ENCODE measurements at places on chromosomes 12 and 14.

DNA sequence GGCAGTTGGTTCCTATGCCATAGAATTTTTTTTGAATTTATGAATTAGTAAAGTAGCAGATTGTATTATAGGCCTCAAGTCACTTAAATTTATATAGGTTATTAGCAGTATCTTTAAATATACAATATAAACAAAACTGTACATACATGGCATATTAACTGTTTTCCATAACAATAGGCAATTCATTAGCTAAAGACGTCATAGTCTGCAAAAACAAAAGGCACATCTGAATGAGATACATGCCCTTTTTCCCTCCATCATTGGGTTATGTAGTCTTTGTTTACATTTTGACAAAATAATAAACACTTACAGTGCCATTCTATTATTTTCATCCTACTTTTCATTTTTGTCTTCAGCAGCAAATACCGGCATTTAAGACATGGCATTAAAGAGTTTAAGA lies 1.1 kb upstream of the VCPKMT start:
- no peak for DNase-seq

GRCh38 chr12:6460751-6461371 lies 9.0 kb downstream of the TAPBPL start:
- DNase-seq = no peak

GRCh38 chr12:79451978-79452377 lies 238.8 kb downstream of the PAWR start:
- DNase-seq = no peak

GRCh38 chr14:51895375-51895774 lies 35.0 kb downstream of the GNG2 start:
- no peak for DNase-seq

GRCh38 chr14:100603341-100604120 lies 16.3 kb upstream of the BEGAIN start:
- no peak for DNase-seq

- no peak for DNase-seq
Observed at GRCh38 chr12:94308612-94309011, 151.1 kb downstream of the CEP83 start.

- no peak for DNase-seq
Observed at GRCh38 chr14:33377596-33378390, 439.1 kb downstream of the NPAS3 start.

GRCh38 chr12:58066296-58066695 lies 124.9 kb downstream of the ATP23 start:
- DNase-seq = no peak

DNA sequence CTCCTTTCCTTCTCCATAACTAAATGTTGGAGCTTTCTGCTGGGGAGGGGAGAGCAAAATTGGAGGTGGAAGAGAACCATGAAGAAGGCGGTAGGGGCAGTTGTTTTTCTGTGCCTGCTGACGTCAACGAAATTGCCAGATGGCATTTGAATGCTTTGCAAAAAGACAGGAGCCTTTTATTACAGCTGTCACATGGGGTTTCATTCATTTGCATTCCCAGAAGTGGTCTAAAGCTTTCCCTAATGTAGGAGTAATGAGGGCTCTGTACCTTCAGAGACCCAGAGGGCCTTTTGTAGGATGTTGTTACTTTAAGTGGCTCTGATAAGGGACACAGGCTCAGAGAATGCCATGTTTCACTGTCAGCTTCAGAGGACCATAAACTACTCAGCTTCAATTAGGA lies 107.1 kb upstream of the SLCO1C1 start:
- DNase-seq = peak; percentile 87

GRCh38 chr12:122505419-122506051 lies 4.8 kb upstream of the ZCCHC8 start:
- no peak for DNase-seq

GRCh38 chr14:101481557-101481956 lies 79.7 kb upstream of the DIO3 start:
- DNase-seq = no peak

- DNase-seq = no peak
Observed at GRCh38 chr14:32606301-32606700, 277.2 kb downstream of the AKAP6 start.

- DNase-seq = no peak
Observed at GRCh38 chr12:91219511-91219910, 36.9 kb upstream of the DCN start.

- DNase-seq = no peak
Observed at GRCh38 chr14:36289954-36290353, 30.5 kb downstream of the MBIP start.

GRCh38 chr14:33836900-33837577 lies 113.8 kb downstream of the EGLN3 start:
- DNase-seq = no peak

GRCh38 chr14:75277008-75277814 lies 1.4 kb upstream of the FOS start:
- DNase-seq = no peak

DNA sequence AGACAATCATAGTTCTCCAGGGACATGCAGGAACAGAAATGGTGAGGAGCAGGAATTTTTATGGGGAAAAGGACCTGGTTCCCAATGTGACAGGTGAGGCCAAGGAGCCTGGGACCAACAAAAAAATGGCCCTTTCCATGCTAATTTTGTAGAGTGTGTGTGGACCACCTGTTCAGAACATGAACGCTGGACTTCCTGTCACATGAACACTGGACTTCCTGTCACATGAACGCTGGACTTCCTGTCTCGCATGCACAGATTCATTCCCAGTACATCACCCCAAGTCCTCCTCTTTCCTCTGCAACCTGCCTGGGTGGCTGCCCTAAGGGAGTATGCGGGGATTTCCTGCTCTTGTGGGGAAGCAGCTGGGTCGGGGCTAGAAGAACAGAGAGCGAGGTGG lies 10.1 kb downstream of the FGF6 start:
- DNase-seq = no peak

GRCh38 chr12:46366771-46367170 lies 5.8 kb downstream of the SLC38A2 start:
- DNase-seq = no peak

GRCh38 chr14:102196039-102196901 lies 56.6 kb downstream of the WDR20 start:
- no peak for DNase-seq

DNA sequence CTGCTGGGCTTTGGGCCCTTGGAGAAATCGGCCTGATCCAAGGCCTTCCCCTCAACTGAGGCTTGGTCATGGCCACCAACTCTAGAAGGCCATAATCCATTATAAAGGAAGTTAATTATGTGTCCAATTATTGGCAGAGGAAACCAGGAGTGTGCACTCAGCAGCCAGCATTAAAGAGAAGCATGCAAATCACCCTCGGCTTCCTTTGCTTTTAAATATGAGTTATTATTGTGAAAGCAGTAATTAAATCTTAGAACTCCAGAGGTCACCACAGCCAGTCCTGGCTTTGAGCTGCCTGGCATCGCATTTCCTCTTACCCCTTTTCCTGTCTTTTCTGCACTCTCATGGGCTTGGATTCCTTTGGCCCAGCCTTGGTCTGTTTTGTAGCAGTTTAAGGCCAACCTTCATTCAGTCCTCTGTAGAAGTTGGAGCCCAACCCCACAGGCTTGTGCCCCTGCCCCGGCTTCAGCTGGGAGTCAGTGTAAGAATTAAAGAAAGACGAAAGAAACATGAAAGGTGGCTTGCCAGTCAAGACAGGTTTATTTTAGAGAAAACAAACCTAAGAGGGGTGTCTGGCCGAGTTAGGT lies 14.7 kb upstream of the KRT86 start:
- DNase-seq = no peak

GRCh38 chr12:111598637-111599452 lies at the start of gene ATXN2:
Gene ATXN2 (minus strand): TSS chr12:111599315. CDS start chr12:111599034, 281 bp downstream.
- no peak for DNase-seq

GRCh38 chr14:36967892-36968555 lies 204.4 kb downstream of the SLC25A21 start:
- no peak for DNase-seq

DNA sequence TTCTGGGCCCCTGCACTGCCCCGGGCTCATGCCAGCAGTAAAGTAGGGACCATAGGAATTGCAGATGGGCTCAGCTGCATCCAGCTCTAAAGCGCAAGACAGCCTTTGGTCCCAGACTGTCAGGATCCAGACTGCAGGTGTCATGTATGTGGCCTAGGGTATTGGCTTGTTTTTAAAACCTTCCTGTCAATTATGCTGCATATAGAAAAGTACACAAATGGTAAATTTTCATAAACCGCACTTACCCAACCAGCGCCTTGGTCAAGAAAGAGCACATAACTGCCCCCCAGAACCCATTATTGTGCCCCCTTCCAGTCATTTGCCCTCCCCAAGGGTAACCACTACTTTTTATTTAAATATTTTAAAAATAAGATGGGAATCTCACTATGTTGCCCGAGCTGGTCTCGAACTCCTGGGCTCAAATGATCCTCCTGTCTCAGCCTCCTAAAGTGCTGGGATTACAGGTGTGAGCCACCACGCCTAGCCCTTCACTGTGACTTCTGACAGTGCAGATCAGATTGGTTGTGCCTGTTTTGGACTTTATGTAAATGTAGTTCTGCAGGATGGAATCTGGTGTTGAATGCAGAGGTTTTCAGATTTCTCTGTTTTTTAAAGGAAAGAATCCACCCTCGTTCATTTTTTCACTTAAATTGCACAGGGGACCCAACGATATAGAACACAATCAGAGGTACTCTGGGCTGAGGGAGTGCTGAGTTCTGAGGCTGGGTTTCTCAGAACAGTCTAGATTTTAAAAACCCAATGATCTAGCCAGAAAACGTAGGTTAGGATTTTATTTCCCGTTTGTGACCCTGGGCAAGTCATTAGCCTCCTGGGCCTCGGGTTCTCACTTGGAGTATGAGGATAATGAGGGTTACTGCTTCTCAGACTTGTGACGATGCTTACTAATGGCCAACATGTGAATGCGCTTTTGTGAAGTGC lies 6.7 kb downstream of the NR4A1 start:
- no peak for DNase-seq

DNA sequence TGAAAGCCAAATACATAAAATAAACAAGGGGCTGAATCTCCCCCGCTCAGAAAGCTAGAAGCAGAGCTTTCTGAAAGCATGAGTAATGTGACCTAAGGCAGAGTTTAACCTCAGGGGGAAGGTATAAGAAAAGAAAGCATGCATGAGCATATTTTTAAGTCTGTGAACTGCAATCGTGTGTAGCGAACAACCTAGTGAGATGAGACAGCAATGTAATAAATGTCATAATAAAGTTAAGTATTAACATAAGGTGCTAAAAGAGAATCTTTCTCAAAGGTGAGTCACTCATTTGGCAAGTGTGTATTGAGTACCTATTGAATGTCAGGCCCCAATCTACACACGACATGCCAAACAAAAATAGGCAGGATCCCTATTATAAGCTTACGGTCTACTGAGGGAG lies 14.2 kb upstream of the WDR20 start:
- no peak for DNase-seq

GRCh38 chr14:95387826-95388445 lies 68.2 kb upstream of the CLMN start:
- DNase-seq = no peak

DNA sequence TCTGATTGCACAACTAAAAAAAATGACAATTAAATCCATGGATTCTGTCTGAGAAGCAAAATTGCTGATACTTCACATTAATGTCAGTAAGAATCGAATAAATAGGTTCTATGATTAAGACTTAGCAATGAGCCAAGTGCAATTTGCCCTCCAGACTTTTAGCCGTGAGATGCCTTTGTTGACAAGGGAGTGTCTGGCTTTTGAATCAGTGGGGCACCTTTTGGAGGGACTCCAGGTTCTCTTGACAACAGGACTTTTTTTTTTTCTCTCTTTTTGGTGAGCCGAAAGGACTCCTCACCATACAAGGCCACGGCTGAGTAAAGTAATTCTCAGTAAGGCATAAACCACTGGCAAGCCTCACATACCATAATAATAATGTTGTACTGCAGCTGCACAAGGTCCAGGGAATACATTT lies 4.7 kb upstream of the MDM1 start:
- DNase-seq = peak; percentile 57

GRCh38 chr14:33679461-33680225 lies 271.2 kb downstream of the EGLN3 start:
- no peak for DNase-seq

GRCh38 chr12:58901664-58902063 lies 18.6 kb downstream of the LRIG3 start:
- DNase-seq = no peak

- DNase-seq = no peak
Observed at GRCh38 chr14:68951800-68952530, 27.1 kb downstream of the ACTN1 start.

DNA sequence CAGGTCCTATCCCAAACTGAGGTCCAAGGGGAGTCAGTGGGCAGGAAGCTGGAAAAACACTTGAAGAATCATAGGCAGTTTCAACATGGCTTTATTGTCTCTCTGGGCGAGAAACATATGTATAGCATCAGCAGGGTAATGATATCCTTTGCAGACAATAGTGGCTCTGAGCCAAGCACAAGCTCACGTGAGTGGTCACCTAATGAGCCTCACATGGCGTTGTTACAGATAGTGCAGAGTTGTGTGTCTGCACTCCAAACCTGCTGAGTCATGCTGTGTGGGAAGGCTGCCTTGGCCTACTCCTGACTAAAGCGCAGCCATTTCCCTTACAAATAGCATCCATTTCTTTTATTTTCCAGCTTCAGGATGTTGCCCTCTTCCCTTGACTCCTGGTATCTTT lies 105.2 kb upstream of the SYT1 start:
- DNase-seq = no peak

DNA sequence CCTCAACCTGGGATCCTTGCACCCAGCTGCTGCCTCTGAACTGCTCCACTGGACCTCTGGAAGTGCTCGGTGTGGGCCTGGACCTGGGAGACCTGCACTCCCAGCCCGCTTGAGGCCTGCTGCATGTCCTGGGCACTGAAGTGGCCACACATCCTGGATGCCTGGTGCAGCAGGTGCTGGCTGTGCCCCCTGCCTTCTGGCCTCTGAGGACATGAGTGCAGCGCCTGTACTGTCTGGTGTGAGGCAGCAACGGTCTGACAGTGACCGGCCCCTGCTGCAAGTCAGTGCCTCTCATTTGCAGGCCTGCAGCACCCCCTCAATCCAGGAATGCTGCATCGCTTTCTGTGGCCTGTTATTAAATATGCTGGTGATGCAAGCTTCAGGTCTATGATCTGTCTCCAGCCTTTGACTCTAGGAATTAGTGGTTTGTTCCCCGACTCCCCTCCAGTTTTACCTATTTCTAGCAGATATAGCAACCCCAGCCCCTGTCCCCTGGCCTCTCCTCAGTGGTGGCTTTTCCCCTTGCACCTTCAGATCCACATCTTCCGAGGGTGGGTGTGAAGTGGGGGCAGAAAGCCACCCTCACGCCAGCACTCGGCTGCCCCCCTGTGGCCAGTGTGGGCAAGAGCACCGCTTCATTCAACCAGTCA lies 3.6 kb downstream of the SMIM41 start:
- no peak for DNase-seq

DNA sequence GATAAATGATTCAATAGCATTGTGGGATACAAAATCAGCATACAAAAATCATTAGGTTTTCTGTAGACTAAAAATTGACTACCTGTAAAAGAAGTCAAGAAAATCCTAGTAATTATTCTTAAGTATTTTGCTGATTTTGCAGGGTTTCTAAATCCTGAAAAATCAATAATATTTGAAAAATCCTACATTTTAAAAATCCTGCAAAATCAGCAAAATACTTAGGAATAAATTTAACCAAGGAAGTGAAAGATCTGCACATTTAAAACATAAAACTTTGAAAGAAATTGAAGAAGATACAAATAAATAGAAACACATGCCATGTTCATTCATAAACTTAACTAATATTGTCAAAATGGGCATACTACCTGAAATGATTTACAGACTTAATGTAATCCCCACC lies 517.7 kb downstream of the RERGL start:
- DNase-seq = no peak

- no peak for DNase-seq
Observed at GRCh38 chr12:31306866-31307265, 19.1 kb downstream of the SINHCAF start.

GRCh38 chr12:122610911-122611310 lies 83.9 kb downstream of the KNTC1 start:
- DNase-seq = no peak

Data from NCI-H1436 treated with DMSO at 0.1 percent for 48 hours (cell line).